ENCODE measurements at places on chromosomes 11 and 22. TPM values are rescaled to one million over a fixed set of nuclear protein-coding genes. Genes with fewer than 3 reads are reported as not detected.

GRCh38 chr22:27992294-27993165 lies 73.5 kb upstream of the PITPNB start:
- no peak for DNase-seq

- peak; percentile 28 for DNase-seq
These were observed at the start of gene EHBP1L1 for GRCh38 chr11:65575568-65576231. Gene EHBP1L1 (plus strand): TSS chr11:65576053. CDS start chr11:65576303, 250 bp downstream.

DNA sequence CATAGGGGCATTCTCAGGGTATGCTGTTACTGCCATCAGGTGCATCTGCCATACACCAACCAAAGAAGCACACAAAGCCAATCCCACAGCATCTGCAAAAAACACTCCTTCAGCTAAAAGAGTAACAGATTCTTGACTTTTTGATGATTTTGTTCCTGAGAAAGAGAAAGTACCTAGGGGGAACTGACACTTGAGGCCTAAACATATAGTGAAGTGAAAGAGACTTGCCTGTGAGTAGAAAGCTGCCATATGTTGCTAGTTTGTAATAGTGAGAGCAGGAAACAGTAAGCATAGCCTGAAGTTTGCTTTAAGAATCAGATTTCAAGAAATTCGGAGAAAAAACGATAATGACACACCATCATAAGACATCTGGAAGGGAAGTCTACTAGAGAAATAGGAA lies 97.9 kb upstream of the CTSC start:
- DNase-seq: peak; percentile 73

- no peak for DNase-seq
These were observed 54.4 kb upstream of the INCENP start for GRCh38 chr11:62069374-62069773.

DNA sequence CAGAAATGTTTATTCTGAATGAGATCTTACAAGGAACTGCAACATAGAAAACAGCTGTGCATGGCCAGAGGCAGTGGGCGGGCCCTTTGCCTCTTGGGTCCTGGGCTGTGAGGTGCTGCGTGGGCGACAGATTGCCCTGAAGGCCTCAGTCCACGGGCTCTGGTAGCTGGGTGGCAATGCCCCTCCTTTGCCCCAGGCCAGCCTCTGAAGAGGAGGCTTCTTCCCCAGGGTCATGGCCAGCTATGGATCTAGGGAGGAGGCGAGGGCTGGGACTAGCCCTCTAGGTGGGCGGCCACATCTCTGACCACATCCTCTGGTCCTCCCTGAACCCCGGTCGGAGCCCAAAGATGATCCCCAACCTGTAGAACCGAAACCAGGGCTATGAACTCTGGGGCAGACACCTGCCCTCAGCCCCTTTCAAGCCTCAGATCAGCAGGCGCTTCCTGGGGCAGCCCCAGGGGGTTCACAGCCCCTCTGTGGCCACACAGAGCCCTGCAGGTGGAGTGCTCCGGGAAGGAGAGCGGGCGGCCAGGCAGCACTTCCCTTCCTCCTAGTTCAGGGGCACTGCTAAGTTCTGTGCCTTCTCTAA lies 6.6 kb upstream of the CDC42BPG start:
- no peak for DNase-seq

Gene TPBGL
- total RNA-seq: not detected

- DNase-seq: no peak
These were observed 15.0 kb downstream of the PLCB3 start for GRCh38 chr11:64266339-64266738.

DNA sequence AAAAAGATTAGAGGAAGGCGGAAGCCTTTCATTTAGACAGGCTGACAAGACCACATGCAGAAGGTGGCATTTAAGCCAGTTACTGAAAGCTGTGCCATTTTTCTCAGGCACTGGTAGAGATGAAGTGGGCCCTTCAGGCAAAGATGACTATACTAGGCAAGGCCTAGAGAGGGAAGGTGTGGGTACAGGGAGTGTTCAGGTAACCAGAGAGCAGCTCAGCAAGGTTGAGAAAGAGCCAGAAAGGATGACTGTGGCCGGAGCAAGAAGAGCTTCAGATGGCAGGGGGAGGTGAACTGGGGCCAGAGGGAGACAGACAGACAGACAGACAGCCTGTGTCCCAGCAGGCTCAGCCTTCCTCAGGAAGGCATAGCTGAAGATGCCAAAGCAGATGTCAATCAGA lies 88.1 kb upstream of the NARS2 start:
- DNase-seq: no peak

DNA sequence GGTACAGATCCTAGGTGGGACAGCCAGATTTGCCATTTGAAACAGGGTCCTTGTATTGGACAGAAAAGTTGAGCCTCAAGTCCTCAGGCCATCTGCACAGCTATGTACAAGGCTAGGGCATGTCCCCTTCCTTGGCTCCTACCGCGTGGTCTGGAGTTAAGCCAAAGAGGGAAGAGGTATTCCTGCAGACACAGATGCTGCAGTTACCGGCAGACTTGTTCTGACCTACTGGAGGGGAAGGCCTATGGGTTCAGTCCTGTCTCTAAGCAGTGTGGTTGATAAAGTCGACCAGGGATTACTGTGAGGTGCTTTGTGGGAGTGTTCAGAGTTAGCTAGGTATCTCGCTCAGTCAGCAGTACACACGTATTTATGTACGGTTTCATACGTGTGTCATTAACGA lies 180.6 kb downstream of the ADAMTS15 start:
- no peak for DNase-seq

DNA sequence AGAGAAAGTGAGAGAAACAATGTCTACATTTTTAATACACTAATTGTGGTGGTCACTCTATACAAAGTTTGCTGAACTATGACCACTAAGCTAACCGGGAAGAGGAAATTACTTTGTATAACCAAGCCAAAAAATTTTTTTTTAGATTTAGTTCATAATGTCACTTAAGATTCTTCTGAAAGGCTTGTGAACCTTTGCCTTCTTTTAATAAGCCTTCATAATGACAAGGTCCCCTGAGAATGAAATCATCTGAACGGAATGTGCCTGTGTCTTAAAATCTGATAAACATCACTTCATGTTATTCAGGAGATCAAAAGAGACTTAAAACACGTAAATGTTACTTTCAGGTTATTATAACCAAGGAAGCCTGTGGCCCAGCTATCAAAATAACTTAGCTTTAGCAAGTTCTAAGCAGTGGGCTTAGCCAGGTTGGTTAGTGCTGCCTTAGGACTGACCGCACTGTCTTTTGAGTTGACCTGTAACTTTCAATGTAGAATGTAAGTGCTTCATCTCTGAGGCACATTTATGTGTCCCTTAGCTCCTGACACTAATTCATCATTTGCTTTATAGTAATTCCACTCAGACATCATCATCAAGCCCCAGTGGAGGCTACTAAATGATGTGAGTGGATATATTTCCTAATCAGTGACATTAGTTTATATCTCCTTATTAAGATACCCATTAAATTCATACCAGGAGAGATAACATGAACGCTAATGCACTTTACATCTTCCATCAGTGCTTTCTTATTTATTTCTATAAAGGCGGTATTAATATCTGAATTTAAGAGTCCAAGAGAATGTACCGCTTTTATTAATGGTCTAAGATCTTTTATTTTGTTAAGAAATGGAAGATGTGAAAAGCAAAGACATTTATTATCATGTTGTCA lies 122.5 kb downstream of the WNT11 start:
- DNase-seq: no peak

Gene ART1
- total RNA-seq: not detected

Gene ALDH3B1
- total RNA-seq: 11.9 TPM

- no peak for DNase-seq
These were observed at the start of gene CHST1 for GRCh38 chr11:45665206-45665932. Gene CHST1 (minus strand): TSS chr11:45665622. CDS start chr11:45650923, 14,699 bp downstream.

Gene PATL1
- total RNA-seq: 3.9 TPM

GRCh38 chr22:44359496-44360110 lies 46.9 kb upstream of the SHISAL1 start:
- DNase-seq: no peak

DNA sequence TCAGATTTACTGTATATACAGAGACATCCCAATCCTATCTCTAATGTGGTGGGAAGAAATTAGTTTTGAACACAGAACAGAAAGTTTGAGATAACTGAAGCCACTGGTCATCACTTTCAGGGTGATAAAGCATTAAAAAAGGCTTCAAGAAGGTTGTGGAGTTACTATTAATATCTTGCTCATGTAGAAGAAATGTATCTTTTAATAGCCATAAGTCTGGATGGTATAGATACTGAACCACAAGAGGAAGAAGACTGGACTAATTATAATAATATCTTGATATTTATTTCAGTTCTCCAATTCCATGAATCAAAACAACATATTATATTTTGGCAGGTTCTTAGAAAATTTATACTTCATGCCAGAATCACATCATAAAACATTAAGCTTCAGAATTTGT lies 137.1 kb downstream of the TMEM135 start:
- no peak for DNase-seq

DNA sequence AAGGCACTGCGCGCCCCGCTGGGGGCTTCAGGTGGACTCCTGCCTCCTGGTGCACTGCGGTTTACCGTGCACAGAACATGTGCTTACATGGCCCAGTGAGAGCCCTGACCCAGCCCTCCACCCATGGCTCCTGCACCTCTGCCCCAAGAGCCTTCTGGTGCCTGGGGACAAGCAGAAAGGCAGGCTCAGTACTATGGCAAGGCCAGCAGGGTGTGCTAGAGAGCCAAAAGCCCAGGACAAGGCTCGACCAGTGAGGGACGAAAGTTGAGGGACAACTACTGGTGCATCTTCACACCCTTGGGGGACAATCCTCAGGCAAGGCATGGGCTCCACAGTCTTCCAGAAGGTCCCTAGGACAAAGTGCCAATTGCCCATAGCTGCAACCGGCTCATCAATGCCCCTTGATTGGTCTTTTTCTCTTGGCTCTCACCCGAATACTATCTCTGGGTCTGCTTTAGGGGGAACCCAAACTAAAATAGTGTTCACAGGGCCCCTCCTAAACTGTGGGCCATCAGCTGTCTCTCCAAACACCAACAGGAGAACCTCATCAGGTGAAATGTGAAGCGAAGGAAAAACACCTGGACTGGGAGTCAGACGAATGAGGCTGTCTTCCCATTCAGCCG lies 13.5 kb downstream of the PGA5 start:
- DNase-seq: peak; percentile 52

DNA sequence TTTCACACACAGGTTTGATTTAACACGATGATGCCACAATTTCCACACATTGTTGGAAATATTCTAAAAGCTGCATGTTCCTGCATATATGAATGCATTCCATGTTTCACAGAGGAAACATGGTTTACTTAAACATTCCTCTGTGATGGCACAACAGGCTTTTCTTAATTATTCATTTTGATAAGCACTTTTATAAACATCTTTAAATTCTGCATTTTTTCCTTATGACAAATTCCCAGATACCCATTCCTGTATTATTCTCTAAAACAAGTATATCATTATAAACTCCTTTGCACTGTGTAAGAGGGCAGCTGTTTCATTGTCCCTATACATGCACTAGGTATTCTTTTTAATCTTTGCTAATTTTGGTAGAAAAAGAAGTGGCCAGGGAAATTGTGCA lies 532.3 kb downstream of the SOX6 start:
- DNase-seq: peak; percentile 77

Gene DEFB108B
- not detected for total RNA-seq

GRCh38 chr22:17703811-17704210 lies 65.3 kb downstream of the BCL2L13 start:
- DNase-seq: peak; percentile 55

Gene OLFML1
- total RNA-seq: 0.18 TPM

Gene XKR3
- total RNA-seq: not detected

DNA sequence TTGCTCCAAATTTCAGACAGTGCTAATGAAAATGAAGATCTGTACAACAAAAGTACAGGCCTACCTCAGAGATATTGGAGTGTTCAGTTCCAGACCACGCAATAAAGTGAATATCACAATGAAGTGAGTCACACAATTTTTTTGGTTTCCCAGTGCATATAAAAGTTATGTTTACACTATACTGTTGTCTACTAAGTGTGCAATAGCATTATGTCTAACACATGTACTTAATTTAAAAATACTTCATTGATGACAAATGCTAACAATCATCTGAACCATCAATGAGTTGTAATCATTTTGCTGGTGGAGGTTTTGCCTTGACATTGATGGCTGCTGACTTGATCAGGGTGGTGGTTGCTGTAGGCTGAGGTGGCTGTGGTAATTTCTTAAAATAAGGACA lies 60.6 kb upstream of the E2F8 start:
- no peak for DNase-seq

DNA sequence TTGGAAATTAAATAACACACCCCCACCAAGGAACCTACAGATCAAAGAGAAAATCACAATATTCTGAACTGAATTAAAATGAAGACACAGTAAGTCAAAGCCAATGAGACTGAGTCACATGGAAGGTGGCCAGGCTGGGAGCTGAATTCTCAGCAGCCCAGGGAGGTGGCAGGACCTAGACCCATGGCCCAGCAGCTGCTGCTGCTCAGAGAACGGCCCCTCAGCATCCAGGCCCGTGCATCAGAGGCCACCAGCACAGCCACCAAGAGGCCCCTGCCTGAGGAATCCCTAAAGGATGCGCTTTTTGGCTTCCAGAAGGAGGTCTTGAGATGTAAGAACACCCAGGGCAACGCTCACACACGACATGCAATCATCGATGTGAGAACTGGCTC lies 35.0 kb downstream of the TBX1 start:
- peak; percentile 34 for DNase-seq

DNA sequence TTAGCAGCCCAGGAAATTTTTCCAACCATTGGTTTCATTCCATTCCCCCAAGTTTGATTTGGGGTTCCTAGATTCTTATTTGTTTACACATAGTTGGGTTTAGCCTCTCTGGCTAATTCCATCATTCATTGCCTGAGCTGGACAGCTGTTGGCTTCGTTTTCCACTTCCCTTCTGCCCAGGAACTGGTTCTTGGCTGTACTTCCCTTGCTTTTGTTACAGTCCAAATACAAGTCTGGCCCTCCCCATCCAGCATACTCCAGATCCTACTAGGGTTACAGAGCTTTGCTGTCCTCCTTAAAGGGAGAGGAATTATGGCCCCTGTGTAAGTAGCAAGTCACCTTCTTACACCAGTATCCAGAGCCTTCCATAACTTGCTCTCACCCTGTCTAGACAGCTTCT lies 356.3 kb downstream of the FAT3 start:
- DNase-seq: no peak

DNA sequence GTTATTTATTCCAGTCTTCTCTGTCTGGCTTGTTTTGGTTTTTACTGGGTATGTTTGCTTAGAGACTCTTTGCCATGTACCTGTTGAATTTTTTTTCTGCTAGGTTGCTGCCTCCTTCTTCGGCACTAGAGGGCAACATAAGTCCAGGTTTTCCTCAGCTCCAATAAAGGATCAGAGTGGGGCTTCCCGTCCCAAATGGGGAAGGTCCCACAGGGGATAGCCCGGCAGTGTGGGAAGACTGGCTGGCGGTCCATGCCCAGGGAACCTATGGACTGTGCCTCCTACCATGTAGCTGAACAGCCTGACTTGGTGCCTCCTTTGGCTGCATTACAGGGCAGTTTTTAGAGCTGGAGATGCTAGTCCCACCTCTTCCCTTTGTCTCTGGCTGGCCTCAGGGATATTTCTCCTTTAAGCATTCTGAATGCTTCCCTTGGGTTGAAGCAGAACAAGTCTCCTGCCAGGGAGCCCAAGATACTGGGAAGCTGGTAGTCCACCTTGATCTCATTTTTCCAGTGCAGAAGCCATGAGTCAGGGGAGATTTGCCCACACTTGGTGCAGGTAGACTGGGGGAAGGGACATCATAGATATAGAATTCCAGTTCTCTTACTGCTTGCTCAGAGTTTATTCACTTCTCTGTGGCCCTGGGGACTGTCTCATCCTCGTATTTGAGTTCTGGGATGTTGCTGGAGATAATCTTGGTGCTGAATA lies 60.2 kb downstream of the BRD1 start:
- peak; percentile 57 for DNase-seq

GRCh38 chr11:46669711-46670139 lies 30.7 kb downstream of the ARHGAP1 start:
- DNase-seq: no peak

Measured in IMR-90 (cell line).